ENCODE measurements at places on chromosomes 5 and 9.

DNA sequence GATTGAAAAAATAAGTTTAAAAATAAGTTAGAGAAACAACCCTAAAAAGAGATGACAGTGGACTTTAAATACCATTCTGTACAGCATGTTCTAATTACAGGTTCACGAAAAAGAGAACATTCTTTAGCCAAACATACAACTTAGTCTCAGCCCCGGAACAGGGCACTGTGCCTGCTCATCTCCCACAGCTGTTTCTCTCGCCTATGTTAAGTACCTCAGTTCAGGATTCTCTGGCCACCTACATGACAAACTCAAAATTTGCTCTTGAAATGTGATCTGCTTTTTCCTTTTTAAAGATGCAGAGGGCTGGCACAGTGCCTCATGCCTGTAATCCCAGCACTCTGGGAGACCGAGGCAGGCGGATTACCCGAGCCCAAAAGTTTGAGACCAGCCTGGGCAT, 52.3 kb downstream of the MYO10 start:
- no peak for DNase-seq

DNA sequence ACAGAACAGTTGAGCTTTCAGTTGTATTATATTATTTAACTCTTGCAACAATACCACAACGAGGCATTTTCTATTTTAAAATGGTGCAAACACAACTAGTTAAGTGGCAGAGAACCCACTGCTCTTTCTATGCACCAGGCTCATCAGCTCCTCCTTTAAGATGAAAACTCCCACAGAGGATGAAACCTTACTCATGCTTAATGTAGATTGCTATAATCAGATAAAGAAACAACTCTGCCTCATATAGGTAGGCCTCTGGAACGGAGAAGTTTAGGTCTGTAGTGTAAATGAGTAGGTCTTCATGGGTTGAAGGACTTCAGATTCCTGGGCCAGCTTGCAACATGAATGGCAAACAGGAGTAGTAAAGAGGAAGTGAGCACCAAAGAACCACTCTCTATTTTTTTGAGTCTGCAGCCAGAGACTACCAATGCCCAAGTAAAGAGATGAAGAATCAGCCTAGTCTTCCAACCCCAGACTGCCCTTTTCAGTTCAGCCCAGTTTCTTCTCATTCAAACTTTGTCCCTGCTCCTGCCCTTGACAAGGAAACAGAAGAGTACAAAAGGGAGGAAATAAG, 33.9 kb downstream of the HACD4 start:
- DNase-seq: no peak

DNA sequence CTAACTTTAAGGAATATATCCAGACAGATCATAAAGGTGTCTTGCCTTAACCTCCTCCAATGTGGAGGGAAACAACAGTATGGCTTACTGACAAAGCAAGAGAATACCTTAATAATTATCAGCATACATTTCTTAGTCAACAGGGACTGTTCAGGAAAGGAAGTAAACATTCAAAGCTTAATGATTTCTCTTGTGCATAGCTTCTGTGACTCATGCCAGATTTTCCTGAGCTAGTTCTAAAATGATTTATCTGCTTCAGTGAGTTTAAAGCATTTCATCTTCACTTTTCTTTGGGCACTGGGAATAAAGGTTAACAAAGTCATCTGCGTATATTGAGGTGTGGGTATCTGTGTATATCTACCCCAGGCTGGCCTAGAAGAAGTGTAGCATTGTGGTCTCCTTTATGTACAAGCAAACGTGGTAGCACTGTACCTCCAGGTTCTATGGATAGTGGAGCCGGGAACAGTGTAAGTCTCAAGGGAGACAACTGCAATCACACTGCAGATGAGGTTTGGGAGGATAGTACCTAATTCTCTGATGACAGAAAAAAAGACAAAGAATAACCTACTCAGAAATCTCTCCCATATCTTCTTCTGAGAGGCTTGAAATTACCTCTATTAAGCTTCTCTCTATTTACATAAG, 284.1 kb downstream of the HCN1 start:
- no peak for DNase-seq

- no peak for DNase-seq
Measured at GRCh38 chr5:166909040-166909439, 1382.4 kb upstream of the WWC1 start.

GRCh38 chr9:134325813-134326723, at the start of gene RXRA:
Gene RXRA (plus strand): TSS chr9:134326455. CDS start chr9:134326632, 177 bp downstream.
- DNase-seq: no peak

GRCh38 chr5:147911427-147911826, 5.1 kb upstream of the C5orf46 start:
- DNase-seq: no peak

GRCh38 chr5:90131383-90132133, 278.0 kb downstream of the CETN3 start:
- DNase-seq: no peak

DNA sequence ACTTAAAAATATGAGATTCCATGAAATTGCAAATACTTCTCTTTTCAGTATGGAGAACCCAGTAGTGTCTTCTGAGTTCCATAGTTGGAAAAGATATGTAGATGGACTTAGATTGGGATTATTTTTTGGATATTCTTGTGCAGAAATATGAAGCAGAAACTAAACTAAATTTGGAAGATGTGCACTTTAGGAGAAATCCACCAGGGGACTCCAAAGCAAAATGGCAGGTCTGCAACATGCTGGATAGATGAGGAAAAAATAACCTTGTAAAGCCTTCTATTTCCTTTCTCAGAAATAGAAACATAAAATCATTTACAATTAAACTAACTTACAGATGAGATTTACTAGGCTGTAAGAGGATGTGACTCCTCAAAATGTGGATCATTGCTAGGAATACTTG, 49.2 kb upstream of the MINAR2 start:
- DNase-seq: no peak

DNA sequence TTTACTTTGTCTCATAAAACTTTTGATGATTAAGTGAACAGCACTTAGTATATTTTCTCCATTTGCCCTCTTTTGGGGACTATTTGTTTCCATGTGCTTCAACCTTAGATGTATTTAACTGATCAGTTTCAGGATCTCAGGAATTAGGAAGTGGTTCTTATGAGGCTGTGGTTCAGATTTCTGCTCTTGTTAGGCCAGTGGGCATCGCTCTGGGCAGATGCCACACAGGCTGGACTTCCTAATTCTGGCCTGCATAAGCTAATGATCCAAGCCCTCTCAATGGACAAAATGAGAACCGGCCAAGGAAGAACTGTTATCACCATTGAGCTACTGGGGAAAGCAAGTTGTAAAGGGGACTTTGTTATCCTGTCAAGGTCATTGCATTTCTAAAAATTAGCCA, 6.9 kb downstream of the ARHGAP26 start:
- DNase-seq: no peak

DNA sequence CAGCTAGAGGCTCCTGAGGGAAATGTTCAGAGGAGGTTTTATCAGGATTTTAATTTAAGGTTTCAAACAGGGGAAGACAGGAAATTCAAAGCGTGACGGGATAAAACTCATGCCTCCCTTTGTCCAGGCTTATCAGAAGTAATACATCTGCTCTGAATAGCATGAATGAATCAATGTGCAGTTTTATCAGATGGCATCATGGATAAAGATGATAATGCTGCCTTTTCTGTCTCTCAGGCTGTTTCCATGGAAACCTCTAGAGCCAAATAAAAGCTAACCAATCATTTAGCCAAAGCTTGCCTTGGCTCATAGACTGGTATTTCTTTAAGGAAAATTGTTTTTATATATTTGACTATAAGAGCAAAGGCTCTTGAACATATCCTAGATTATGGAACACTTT, 16.4 kb downstream of the MFAP3 start:
- no peak for DNase-seq

GRCh38 chr9:97629156-97629555, 4.0 kb downstream of the TSTD2 start:
- no peak for DNase-seq

- DNase-seq: no peak
Measured at GRCh38 chr9:124370896-124371582, 44.2 kb downstream of the PSMB7 start.

DNA sequence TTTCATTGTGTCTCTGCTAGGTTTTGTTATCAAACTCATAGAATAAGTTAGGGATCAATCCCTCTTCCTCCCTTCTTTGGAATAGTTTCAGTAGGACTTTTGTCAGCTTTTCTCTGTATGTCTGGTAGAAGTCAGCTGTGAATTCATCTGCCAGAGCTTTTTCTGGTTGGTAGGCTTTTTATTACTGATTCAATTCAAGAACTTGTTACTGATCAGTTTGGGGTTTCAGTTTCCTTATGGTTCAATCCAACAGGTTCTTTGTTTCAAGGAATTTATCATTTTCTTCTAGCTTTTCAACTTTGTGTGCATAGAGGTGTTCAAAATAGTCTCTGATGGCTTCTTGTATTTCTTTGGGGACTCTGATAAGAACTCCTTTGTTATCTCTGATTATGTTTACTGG, 221.7 kb downstream of the FGF10 start:
- no peak for DNase-seq

GRCh38 chr9:107994648-107995047, 505.1 kb upstream of the KLF4 start:
- no peak for DNase-seq

- DNase-seq: no peak
Measured at GRCh38 chr9:81724242-81724889, 35.0 kb upstream of the TLE1 start.

- DNase-seq: no peak
Measured at GRCh38 chr9:74479711-74480110, 17.4 kb upstream of the RORB start.

DNA sequence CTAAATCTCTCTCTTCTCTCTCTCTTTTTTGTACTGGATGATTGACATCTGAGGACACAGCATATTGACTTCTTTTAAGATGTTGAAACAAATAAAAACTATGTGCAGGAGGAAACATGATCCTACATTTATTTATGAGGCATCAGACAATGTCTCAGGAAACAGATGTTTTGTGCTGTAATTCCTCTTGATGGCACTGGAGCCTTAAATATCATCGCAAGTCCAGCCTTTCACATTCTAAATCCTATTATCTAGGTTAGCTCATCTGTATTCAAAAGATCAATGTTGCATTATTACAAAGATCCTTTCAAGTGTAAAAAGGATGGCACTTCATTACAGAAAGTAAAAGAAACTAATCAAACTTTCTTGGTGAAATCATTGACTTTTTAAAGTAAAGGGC, 63.9 kb downstream of the MAT2B start:
- no peak for DNase-seq

GRCh38 chr5:155906046-155906445, 420.9 kb upstream of the SGCD start:
- DNase-seq: no peak

GRCh38 chr9:75185585-75186170, 97.4 kb downstream of the OSTF1 start:
- DNase-seq: peak; percentile 56

- DNase-seq: no peak
Measured at GRCh38 chr9:15417626-15418025, 5.0 kb upstream of the SNAPC3 start.

- DNase-seq: no peak
Measured at GRCh38 chr5:92081958-92082712, 699.0 kb upstream of the ARRDC3 start.

DNA sequence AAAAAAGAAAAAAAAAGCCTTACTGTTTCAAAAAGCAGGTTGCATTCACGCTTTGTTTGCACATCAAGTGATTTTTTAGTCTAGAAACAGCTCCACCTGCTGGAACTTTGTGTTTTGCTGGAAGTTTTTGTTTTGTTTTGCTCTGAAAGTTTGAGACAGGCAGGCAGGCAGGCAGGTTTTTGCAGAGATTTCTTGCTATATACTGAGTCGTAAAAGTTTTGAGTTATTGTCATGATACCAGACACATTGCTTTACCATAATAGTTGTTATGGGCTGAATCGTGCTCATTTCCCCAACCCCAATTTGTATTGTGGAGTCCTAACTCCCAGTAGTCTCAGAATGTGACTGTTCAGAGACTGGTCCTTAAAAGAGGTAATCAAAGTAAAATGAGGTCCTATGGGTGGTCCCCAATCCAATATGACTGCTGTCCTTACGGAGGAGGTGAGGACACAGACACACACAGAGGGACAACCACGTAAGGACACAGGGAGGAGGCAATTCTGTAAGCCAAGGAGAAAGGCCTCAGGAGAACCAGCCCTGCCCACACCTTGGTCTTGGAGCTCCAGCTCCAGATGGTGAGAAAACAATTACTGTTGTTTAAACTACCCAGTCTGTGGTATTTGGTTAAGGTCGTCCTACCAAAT, 20.9 kb downstream of the OR2Y1 start:
- peak; percentile 43 for DNase-seq

- DNase-seq: no peak
Measured at GRCh38 chr9:134537951-134538641, 103.5 kb upstream of the COL5A1 start.

DNA sequence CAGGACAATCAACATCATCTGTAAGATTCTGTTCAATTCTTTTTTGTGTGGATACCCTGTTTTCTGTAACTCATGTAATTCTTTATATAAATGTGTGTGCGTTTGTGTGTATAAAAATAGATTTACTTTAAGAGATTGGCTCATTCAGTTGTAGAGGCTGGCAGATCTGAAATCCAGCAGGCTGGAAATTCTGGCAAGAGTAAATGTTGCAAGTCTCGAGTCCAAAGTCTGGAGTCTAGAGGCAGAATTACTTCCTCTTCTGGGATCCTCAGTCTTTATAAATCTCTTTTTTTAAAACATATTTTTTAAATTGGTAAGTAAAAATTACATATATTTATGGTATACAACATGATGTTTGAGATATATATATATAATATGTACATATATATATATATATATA, 202.1 kb upstream of the TMEM161B start:
- no peak for DNase-seq

- DNase-seq: peak; percentile 18
Measured at GRCh38 chr9:91847581-91848091, 102.4 kb downstream of the ROR2 start.

- no peak for DNase-seq
Measured at GRCh38 chr5:80185095-80185494, 70.8 kb downstream of the SERINC5 start.

DNA sequence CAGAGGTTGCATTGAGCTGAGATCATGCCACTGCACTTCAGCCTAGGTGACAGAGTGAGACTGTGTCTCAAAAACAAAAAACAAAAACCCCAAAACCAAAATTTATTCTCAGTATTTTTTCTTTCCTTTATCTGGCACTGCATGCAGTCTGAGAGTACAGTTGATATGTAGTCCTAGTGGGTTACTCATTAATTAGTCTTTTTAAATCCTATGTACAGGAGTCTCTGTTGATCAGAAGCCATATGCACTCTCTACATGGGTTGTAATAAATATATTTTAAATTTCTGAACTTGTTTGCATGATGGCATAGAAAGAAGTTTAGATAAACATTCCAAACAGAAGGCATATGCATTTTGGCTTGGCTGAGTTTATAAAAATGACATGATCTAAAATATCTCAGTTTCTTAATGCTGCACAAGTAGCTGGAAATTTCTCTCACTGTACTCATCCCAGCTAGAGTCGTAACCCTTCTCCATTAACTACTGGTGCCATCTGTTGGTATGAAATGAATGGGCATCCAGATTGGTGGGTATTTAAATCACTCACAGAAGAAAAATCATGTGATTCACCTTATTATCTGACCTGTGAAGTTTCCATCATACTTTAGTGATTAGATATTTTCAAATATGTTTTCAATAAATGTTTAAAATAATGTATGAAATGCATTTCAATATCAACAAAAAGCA, 284.8 kb downstream of the CTNND2 start:
- DNase-seq: no peak

- DNase-seq: no peak
Measured at GRCh38 chr5:151700820-151701219, 14.1 kb upstream of the SPARC start.

All from activated CD4-positive, alpha-beta T cell treated with anti-CD3 and anti-CD28 coated beads, Interleukin-2, amount 50 U/mL, for 16 hours (primary cell).